ENCODE measurements at places on chromosomes 11 and 22.

DNA sequence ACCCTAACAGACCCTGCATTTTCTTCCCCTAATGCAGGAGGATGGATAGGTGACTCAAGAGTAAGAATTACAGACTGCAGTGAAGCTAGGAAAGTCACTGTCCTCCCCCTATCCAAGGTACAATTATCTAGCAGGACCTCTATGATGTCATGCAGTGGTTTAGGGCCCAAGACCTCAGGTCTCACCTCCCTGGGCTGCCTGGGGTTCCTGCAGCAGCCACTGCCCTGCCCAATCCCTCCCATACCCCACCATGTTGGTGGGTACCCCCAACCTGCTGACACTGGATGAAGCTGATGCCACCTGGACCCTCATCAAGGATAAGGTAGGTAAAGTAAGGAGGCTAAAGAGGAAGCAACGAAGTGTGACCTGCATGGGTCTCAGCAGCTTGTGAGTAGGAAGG, at the start of gene C11orf42:
C11orf42 (plus strand) TSS at position 192 of the 400 bp plus-strand sequence; CDS start at position 251, 59 bp downstream.
- no peak within 1 kb of the TSS for H3K4me3 ChIP-seq
- no peaks in the 10 kb centered on the region for H3K27me3 ChIP-seq
- no peak within 1 kb of the TSS for H3K27ac ChIP-seq
- DNase-seq = no peak
- H3K4me1 ChIP-seq = no peaks in the 10 kb centered on the region

- DNase-seq = no peak
- H3K4me3 ChIP-seq = no peak overlapping the region
Observed at GRCh38 chr22:49087198-49087597, 740.5 kb downstream of the BRD1 start.

DNA sequence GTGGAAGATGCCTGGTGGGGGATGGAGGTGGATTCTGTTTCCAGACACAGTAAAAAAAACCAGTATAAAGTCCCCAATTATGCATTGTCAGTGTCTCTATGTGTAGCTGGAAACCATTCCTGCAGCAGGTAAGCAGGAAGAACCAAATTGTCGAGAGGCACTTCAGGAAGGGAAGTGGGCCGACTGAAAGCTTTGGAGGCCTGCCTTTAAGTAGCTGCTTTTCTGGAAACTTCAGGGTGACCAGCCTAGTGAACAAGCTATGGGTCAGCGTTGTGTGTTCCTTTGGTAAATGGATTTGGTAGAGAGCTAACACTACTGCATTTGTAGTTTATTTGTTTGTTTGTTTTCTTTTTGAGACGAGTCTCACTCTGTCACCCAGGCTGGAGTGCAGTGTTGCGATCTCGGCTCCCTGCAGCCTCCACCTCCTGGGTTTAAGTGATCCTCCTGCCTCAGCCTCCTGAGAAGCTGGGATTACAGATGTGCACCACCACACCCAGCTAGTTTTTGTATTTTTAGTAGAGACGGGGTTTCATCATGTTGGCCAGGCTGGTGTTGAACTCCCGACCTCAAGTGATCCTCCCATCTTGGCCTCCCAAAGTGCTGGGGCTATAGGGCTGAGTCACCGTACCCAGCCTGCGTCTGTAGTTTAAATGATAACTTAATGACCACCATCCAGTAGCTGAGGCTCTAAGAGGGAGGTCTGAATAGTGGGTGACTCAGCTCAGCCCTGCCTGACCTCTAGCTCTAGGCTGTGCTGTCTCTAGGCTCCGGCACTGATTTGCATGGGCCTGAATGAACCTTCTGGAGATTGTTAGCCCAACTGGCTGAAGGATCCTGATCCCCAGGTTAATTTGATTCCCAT, 12.8 kb downstream of the PTPRJ start:
- H3K36me3 ChIP-seq = no peaks in the 10 kb centered on the region
- H3K4me3 ChIP-seq = no peak overlapping the region
- H3K4me1 ChIP-seq = peaks cover 6% of the 10 kb centered on the region
- H3K27me3 ChIP-seq = no peaks in the 10 kb centered on the region

DNA sequence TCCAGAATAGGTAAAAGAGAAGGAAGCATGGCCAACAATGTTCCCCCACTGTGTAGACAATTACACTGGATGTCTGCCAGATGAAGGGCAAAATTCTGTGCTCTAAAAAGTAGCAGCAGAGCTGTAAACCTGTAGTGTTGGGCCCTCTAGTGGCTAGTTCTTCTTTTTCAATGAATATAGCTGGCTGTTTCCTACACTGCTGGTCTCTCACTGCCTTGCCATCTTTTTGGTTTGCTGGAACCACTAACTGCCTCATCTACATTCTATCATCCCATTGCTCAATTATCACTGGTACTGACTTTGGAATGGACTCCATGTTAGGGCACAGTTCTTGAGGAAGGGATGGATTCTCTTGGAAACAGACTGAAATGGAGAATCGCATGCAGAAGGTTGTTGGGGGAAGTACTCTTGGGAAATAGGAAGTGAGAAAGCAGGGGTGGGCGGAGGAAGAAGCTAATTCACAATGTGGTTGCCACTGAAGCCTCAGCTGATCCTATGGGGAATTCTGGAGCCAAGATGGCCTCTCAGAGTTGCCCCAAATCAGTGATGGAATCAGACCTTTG, 17.9 kb downstream of the KCNE3 start:
- no peaks in the 10 kb centered on the region for H3K4me1 ChIP-seq
- no peaks in the 10 kb centered on the region for H3K36me3 ChIP-seq
- H3K27me3 ChIP-seq = no peaks in the 10 kb centered on the region
- H3K4me3 ChIP-seq = no peak overlapping the region
- H3K27ac ChIP-seq = no peak overlapping the region

- H3K4me3 ChIP-seq = no peak overlapping the region
- H3K4me1 ChIP-seq = peaks cover 4% of the 10 kb centered on the region
- H3K36me3 ChIP-seq = peaks cover 43% of the 10 kb centered on the region
- no peaks in the 10 kb centered on the region for H3K27me3 ChIP-seq
Observed at GRCh38 chr22:20408891-20409290, 14.9 kb downstream of the ZNF74 start.

DNA sequence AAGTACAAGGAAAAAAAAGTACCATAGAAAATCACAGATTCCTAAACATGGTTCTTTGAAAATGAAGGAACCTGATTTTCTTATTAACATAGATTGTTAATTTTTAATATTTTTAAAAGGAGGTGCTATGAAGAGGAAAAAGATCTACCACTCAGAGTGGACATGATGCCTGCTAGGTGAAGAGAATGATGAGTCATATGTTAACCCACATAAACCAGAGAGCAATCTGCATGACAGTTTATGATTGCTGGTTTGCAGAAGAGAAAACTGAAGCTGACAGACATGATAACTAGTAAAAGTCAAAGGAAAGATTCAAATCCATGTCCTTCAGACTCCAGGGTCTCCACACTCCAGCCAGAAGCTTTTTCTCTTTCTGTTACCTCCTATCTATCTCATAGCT, 1231.7 kb downstream of the LRRC4C start:
- no peak for DNase-seq
- H3K27me3 ChIP-seq = no peaks in the 10 kb centered on the region
- no peaks in the 10 kb centered on the region for H3K36me3 ChIP-seq

DNA sequence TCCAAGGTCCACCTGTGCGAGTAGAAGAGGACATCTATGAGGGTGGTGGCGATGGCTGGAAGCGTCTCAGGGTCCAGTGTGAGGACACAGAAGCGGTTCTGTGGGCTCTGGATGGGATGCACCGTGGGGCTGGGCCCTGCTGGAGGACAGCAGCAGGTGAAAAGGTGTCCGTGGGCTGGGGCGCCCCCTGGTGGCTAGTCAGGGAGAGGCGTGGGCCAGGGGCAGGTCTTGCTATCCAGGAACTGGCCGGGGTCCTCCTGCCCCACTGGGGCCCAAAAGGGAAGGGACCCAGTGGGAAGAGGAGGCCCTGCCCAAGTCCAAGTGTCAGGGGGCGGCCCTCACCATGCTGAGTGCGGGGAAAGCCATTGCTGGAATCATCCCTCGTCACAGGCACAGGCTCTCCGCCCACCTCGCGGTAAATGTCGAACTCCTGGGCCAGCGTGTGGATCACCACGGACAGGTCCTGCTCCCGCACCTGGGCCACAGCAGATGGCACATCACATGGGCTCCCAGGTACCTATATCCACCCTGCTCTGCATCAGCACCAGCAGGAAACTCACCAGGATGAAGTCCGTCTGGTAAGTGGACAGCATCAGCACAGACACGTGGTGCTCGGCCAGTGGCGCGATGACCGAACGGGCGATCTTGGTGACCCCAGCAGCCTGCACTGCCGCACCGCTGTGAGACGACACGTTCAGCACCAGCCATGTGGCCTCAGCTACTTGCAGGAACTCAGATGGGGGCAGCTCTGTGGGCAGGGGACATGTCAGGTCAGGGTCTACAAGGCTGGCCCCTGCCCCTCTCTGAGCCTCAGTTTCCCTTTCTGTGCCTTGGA, 2.3 kb downstream of the CASTOR1 start:
- H3K4me1 ChIP-seq = peaks cover 46% of the 10 kb centered on the region
- peak overlapping the region; percentile 88 for H3K27ac ChIP-seq
- peaks cover 53% of the 10 kb centered on the region for H3K36me3 ChIP-seq

GRCh38 chr11:96095884-96096303, 172.0 kb upstream of the MTMR2 start:
- H3K4me3 ChIP-seq = no peak overlapping the region
- no peak overlapping the region for H3K27ac ChIP-seq
- no peak for DNase-seq
- peaks cover 11% of the 10 kb centered on the region for H3K4me1 ChIP-seq
- H3K36me3 ChIP-seq = peaks cover 11% of the 10 kb centered on the region
- no peaks in the 10 kb centered on the region for H3K27me3 ChIP-seq

GRCh38 chr11:1563697-1564534, 8.2 kb downstream of the DUSP8 start:
- H3K4me3 ChIP-seq = no peak overlapping the region
- H3K4me1 ChIP-seq = peaks cover 87% of the 10 kb centered on the region
- peaks cover 96% of the 10 kb centered on the region for H3K36me3 ChIP-seq
- no peak overlapping the region for H3K27ac ChIP-seq

GRCh38 chr22:31346733-31347250, 646 bp upstream of the PATZ1 start:
- peaks cover 54% of the 10 kb centered on the region for H3K4me1 ChIP-seq
- peak; percentile 91 for DNase-seq
- H3K27ac ChIP-seq = peak overlapping the region; percentile 98
- peak overlapping the region; percentile 78 for H3K4me3 ChIP-seq
- no peaks in the 10 kb centered on the region for H3K27me3 ChIP-seq

GRCh38 chr11:4025248-4025966, 69.2 kb upstream of the RRM1 start:
- no peak overlapping the region for H3K4me3 ChIP-seq
- no peaks in the 10 kb centered on the region for H3K36me3 ChIP-seq
- no peak for DNase-seq
- no peaks in the 10 kb centered on the region for H3K27me3 ChIP-seq

DNA sequence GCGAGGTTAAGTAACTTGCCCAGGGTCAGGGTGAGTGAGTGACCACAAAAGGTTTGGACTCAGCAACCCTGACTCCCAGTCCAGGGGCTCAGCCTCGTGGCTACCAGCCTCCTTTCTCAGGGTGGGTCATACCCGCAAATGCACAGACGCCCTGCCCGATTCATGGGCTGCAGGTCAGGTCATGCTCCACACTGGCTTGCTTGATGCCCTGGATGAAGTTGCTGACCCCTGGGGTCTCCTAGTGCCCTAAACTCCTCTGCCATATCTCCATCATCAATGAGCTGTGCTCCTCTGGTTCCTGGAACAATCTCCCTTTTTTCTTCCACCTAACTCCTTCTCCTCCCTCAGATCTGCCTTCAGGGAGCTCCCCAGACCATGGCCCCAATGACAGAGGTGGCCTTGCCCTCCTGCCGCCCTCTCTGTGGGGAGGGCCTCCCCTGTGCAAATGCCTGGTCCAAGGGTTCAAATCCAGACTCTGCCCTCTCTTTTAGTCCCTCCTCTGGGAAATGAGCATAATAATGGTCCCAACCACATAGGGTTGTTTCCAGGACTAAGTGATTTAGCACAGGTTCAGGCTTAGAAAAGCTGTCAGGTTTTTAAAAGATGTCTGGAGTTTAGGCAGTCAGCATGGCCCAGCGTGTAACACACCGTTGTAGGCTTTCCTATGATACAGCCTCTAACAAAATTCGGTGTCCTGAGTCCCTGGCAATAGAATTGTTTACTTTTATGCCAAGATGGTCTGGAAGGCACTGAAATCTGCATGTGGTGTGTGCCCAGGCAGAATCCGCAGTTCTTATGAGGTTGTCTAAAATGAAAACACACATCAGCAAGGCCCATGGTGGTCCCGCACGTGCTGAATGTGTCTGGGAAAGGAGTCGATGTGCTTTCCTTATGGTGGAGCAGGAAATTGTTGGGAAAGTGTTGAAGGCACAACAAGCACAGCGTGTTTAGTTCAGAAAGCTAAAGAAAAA, 63.6 kb downstream of the CD82 start:
- peak overlapping the region; percentile 27 for H3K27ac ChIP-seq
- no peak overlapping the region for H3K4me3 ChIP-seq
- no peaks in the 10 kb centered on the region for H3K36me3 ChIP-seq
- H3K4me1 ChIP-seq = peaks cover 42% of the 10 kb centered on the region
- H3K27me3 ChIP-seq = no peaks in the 10 kb centered on the region
- no peak for DNase-seq

DNA sequence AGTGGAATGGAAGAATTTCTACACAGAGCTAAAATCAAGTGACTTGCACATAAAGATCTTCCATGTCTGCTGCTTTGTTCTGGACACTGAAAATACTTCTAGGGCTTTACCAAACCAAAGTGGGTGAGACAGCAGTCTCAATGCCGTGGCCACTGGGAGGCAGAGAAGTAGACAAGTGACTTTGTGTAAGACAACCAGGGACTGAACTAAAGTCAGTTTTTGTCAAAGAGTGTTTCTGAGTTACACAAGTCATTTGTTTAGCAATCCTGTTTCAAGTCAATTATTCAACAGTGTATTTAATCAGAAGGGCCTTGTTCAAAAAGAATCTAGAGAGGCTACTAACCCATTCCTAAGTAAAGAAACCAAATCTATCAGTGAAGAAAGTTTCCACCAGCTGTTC, 46.6 kb downstream of the TCP11L1 start:
- peaks cover 23% of the 10 kb centered on the region for H3K36me3 ChIP-seq
- no peak for DNase-seq
- H3K4me1 ChIP-seq = no peaks in the 10 kb centered on the region
- H3K27me3 ChIP-seq = no peaks in the 10 kb centered on the region

GRCh38 chr22:43520632-43521039, 108.8 kb downstream of the MPPED1 start:
- no peak overlapping the region for H3K4me3 ChIP-seq
- no peak for DNase-seq
- H3K27me3 ChIP-seq = no peaks in the 10 kb centered on the region
- H3K27ac ChIP-seq = no peak overlapping the region
- no peaks in the 10 kb centered on the region for H3K4me1 ChIP-seq

DNA sequence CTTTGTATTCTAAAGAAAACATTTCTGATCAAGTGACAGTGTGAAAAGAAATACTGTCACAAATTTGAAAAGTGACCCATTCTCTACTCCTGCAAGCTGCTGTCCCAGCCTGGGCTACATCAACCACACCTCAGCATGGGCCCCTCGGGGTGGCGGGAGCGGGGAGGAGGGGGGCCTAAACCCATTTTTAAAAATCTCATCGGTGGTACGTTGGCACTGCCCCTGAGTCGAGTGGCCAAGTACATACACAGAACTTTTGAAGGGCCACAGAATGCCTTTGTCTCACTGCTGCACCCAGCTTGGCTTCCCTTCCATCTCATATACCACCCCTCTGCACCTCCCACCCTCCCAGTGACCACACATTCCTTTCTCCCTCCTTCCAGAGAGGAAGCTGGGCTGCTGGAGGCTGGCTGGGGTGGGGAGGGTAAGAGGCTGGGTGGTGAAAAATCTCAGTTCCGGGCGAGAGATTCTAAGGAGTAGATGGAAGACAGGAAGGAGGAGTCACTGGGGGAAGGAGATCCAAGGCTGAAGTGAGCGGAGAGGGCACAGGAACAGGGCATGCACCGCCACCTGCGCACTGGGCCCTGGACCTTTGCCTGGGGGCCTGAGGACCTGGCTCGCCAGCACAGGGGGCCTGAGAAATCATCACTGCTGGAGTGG, 21.1 kb downstream of the FXYD6 start:
- no peak overlapping the region for H3K27ac ChIP-seq
- peaks cover 16% of the 10 kb centered on the region for H3K36me3 ChIP-seq
- no peak overlapping the region for H3K4me3 ChIP-seq
- peaks cover 44% of the 10 kb centered on the region for H3K4me1 ChIP-seq
- H3K27me3 ChIP-seq = no peaks in the 10 kb centered on the region
- DNase-seq = no peak
